ENCODE measurements at places on chromosomes 13 and 19. TPM values are rescaled to one million over a fixed set of nuclear protein-coding genes. Genes with fewer than 3 reads are reported as not detected.
A peak's percentile ranks its signal among the peaks of the same experiment; 100 is the strongest.

DNA sequence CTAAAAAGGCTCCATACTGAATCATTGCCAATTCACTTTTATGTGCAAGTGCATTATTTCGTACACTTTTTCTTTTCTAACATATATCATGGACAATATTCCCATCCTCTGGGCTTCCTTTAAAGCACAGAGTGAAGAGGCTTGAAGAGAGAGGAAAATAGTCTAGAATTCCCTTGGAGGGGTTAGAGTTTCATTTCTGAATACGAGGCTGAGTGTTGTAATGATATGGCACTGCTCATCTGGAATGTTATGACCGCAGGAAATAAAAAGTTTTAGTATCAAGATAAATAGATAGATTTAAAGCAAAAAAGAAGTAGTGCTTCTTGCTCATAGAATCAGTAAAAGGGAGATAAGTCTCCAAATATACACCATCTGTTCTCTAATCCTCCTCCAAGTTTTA lies 412.3 kb upstream of the SLITRK1 start:
- no peak for DNase-seq

DNA sequence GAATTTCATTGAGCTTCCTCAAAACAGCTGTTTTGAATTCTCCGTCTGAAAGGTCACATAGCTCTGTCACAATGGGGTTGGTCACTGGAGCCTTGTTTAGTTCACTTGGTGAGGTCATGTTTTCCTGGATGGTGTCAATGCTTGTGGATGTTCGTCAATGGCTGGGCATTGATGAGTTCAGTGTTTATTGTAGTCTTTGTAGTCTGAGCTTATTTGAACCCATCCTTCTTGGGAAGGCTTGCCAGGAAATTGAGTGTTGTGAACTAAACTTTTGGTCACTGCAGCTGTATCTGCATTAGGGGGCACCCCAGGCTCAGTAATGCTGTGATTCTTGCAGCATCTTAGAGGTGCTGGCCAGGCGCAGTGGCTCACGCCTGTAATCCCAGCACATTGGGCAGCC lies 22.0 kb downstream of the BLOC1S3 start:
- no peak for DNase-seq

Gene KANK3
- not detected for polyA plus RNA-seq

DNA sequence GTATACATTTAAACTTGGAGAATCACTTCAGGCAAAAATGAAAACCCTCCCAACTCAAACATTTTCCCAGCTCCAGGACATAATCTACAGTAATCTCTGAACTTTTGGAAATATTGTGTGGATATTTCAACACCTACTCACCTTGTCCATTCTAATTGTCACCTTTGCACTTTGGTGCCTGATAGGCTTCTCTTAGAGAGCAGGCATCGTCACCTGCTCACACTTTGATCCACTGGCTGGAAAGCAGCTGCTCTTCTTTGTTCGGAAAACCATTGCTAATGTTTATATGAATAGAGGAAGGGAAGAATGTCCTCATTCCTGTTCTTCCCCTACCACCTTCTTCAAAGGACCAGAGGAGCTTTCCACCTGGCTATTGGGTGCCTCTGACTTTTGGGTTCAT lies 411.2 kb downstream of the FGF9 start:
- DNase-seq = no peak

- DNase-seq = no peak
Observed at GRCh38 chr13:98460516-98460915, 116.4 kb downstream of the STK24 start.

GRCh38 chr19:49689133-49690078 lies at the start of gene ADM5:
ADM5 (plus strand) TSS chr19:49689594; CDS start chr19:49689838, 244 bp downstream.
- DNase-seq = no peak

Gene TUBGCP3
- 13.5 TPM for polyA plus RNA-seq

- no peak for DNase-seq
Observed at GRCh38 chr19:46116121-46116520, 8.4 kb downstream of the IGFL3 start.

DNA sequence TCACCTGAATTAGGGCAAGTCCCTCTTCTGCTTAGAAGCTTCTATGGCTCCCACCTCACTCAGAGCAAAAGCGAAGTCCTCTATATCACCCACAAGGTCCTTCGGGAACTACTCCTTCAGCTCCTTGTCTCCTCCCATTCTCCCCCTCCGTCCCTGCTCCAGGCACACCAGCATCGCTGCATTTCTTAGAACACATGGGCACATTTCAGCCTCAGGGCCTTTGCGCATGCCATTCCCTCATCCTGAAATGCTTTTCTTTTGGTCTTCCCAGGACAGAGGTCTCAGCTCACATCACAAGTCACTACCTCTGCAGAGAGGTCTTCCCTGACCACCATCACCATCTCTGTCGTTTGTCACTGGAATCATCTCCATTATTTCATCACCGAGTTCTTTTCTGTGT lies 4.0 kb downstream of the S1PR5 start:
- no peak for DNase-seq

Gene CYP4F22
- not detected for polyA plus RNA-seq

Gene ICAM5
- not detected for polyA plus RNA-seq

DNA sequence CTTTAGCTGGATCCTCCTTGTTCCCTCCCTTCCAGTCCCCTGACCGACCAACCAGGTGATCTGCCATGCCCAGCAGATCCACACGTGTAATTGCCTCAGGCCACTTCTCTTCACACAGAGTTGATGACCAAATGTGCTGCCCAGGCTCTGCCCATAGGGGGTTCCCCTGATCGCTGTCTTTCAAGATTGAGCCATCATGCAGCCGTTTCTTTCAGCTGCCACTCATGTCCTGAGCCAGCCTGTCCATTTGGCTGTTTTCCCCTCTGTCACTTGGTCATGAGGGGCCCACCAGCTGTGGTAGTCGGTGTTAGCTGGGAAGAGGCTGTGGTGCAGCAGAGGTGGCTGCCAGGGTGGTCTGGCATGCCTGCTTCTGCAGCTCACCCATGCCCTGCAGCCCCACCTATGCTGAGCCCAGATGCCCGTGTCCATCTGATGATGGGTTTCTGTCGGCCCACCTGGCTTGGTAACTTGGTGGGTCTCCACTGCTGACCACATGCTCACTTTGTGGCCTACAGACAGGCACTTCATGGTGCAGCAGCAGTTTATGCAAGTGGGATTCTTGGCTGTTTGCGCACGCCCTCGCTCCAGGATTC lies 35.6 kb upstream of the GPR183 start:
- no peak for DNase-seq

GRCh38 chr13:75391432-75392100 lies 90.4 kb downstream of the TBC1D4 start:
- DNase-seq = no peak

GRCh38 chr19:2351591-2351990 lies 8.5 kb upstream of the TMPRSS9 start:
- DNase-seq = no peak

DNA sequence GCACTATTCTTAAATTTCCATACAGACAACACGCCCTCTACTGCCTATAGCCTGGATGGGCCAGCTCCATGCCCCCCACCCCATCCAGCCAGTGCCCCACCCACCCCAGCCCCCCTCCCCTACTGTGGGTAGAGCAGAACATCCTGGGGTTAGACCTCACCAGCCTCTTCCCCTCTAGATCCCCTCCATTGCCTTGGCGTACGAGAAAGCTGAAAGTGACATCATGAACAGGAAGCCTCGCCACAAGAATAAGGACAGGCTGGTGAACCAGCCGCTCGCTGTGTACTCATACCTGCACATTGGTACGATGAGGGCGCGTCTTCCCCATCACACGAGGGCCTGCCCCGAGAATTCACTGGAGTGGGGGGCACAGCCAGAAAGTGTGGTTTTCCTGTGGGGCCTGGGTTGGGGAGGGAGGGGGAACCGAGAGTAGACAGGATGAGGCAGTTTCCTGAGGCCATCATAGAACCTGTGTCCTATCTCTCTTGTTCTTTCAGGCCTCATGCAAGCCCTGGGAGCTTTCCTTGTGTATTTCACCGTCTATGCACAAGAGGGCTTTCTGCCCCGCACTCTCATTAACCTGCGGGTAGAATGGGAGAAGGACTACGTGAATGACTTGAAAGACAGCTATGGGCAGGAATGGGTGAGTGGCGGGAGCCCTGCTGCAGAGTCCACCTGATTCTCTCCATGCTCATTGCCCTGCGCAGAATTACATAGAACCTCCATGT lies 29.1 kb downstream of the ATP12A start:
- peak; percentile 19 for DNase-seq

GRCh38 chr13:39189778-39190177 lies 151.5 kb downstream of the NHLRC3 start:
- no peak for DNase-seq

Gene KRTDAP
- polyA plus RNA-seq = not detected

Gene ZNF426
- 19.5 TPM for polyA plus RNA-seq

GRCh38 chr13:34988330-34988791 lies 46.3 kb downstream of the NBEA start:
- no peak for DNase-seq

Gene SIGLEC11
- not detected for polyA plus RNA-seq

- DNase-seq = no peak
Observed at GRCh38 chr13:33208290-33209220, 77.0 kb downstream of the STARD13 start.

Gene ACTN4
- 8.7 TPM for polyA plus RNA-seq

DNA sequence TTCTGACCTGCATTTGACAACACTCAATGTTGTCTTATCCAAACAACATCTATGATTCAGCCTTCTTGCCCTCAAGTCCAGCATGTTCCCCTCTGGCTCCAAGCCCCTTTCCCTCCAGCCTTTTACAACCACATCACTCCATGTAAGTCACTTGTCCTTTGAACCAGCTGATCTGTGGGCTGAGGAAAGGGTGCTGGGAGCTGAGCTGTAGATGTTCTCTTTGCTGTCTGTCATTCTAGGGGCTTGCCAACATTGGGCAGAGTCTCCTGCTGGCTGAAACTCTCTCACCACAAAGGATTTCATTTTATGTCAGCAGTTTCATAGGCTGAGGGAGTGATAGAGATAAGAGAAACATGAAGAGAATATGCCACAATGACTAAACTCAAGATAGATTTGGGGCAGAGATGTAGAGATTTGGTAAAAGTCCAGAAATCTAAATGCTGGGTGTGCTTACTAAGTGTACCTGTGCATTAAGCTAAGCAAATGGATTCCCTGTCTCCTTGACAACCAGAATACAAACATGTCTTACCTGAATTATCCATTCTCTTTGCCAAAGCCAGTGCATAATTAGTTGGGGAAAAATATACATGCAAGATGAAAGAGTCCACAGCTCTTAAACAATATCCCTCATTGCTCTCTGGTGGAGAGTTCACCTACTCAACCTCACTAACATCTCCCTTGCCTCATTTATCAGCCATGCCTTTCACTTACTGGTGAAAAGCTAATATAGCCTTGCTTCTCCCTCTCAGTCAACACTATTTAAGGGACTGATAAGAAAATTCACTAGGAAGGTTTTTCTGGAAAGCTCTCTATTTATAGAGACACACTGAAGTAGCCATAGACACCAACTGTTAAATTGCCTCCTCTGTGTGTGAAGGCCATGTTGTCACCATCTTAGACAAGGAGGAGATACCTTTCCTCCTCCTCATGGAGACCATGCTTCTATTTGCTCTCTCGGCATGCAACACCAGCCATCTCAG lies 175.5 kb upstream of the SERP2 start:
- no peak for DNase-seq

Gene PRX
- polyA plus RNA-seq = 0.35 TPM

- no peak for DNase-seq
Observed at GRCh38 chr13:83498481-83499190, 383.6 kb downstream of the SLITRK1 start.

Gene CCDC169
- not detected for polyA plus RNA-seq

Gene KLHL1
- polyA plus RNA-seq = not detected

Gene C19orf67
- polyA plus RNA-seq = not detected

DNA sequence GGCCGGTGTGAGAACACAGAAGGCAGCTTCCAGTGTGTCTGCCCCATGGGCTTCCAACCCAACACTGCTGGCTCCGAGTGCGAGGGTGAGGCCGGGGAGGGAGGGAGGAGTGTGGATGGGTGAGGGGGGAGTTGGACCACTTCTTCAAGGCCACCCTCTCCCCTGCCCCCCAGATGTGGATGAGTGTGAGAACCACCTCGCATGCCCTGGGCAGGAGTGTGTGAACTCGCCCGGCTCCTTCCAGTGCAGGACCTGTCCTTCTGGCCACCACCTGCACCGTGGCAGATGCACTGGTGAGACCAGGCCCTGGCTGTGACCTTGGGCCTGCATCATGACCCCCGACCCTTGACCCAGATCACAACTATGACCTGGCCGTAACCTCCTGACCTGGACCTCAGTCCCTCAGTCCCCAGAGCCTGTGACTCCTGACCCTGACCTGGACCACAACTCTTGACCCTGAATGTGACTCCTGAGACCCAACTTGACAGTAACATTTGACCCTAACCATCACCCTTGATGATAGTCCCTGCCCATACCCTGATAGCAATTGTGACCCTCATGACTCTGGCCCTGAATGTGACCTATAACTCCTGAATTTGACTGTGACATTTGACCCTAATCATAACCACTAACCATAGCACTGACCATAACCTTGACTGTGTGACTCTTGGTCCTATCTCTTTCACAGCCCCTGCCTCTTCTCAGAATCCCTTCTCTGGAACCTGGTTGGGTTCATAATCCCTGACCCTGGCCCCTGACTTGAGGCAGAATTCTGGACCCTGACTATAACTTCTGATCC lies 10.9 kb downstream of the LTBP4 start:
- DNase-seq = no peak

Gene PNMA8B
- not detected for polyA plus RNA-seq

Gene SPRYD7
- 8.2 TPM for polyA plus RNA-seq

DNA sequence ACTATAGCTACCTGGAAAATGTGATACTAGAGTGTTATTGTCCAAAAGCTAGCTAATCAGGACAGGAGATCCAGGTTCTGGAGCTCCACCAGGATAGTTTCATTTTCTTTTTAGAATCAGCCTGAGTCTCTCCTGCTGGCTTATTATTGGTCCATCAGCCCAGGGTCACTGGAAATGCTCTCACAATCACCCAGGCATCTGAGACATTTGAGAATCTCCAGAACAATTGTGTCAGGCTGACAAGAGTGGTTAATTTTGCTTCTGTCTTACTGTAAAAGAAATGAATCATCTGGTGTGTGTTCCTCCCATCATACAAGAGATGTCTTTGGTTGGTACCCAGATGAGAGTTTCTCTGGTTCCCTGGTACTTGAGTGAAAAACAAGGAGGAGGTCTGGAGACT lies 43.6 kb upstream of the ZNF681 start:
- DNase-seq = no peak

DNA sequence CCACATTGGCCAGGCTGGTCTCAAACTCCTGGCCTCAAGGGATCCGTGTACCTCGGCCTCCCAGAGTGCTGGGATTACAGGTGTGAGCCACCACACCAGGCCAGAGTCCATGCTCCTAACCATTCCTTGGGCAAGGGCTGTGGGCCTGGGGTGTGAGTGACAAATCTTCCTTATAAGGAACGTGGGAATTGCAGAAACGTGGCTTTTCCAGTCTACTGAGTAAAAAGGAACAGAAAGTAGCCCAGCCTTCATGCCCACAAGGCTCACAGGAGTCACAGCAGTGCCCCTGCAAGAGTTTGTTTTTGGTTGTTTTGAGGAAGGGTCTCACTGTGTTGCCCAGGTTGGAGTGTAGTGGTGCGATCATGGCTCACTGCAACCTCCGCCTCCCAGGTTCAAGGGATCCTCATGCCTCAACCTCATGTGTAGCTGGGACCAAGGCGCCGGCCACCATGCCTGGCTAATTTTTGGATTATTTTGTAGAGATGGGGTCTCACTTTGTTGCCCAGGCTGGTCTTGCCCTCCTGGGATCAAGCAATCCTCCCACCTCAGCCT lies 5.1 kb downstream of the MYPOP start:
- DNase-seq = no peak

- DNase-seq = peak; percentile 58
Observed at GRCh38 chr19:1064661-1065605, 2.0 kb upstream of the ARHGAP45 start.

GRCh38 chr19:35805526-35806102 lies 7.0 kb downstream of the PRODH2 start:
- DNase-seq = no peak

GRCh38 chr13:63107179-63107943 lies 1691.7 kb upstream of the PCDH20 start:
- DNase-seq = no peak

Gene EDNRB
- polyA plus RNA-seq = not detected

Data from naive B cell (primary cell).